ENCODE measurements at places on chromosomes 12 and 14.

- DNase-seq = no peak
Observed at GRCh38 chr12:5806371-5807089, 138.5 kb downstream of the ANO2 start.

- no peak for DNase-seq
Observed at GRCh38 chr12:90455756-90456155, 499.2 kb downstream of the CCER1 start.

DNA sequence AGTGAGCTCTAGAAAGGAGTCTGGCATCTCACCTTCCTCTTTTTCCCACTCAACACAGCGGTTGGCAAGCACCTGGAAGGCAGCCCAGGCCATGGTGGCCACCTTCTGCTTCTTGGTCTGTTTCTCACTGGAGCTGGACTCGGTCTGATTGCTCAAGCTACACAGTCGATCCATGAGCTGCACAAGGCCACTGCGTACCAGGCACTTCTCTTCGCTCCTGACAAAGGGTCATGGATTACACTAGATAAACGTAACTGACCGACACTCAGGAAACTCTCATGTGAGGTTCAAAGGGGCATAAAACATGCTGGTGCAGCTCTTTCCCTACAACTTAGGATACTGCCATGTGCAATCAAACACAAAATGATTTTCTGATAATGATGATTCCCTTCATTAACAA is 113.7 kb downstream of the TRAFD1 start:
- no peak for DNase-seq

DNA sequence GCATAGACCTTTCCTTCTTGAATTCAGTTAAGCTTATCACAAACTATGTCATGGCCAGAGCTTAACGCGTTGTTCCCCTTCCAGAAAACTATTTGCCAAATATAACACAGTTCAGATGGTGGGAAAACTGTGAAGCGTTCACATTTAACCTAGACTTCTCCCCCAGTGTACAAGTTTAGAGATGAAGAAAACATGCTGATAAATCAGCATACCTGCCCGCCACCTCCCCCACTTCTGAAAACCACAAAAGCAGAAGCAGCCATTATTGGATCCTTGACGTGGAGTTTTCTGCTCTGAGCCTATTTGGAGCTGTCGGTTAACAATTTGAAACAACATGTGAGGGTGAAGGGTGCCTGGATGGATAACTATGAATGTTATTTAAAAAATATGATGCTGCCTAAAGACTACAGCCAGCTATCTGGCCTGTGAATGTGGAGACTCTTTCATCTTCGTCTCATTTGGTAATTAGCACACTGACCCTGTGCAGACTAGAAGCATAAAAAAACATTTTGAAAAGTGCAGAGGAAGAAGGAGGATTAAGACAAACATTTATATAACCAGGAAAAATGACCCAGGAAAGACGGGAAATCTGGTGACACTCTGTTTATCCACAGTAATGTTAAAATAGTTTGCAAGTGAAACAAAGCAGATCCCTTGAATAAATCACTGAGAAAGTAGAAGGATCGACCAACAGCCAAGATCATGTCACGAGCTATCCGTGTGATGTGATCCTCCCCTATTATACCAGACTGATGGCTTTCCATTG is 408.2 kb downstream of the AEBP2 start:
- DNase-seq = no peak

- DNase-seq = no peak
Observed at GRCh38 chr12:91506452-91506851, 323.8 kb upstream of the DCN start.

DNA sequence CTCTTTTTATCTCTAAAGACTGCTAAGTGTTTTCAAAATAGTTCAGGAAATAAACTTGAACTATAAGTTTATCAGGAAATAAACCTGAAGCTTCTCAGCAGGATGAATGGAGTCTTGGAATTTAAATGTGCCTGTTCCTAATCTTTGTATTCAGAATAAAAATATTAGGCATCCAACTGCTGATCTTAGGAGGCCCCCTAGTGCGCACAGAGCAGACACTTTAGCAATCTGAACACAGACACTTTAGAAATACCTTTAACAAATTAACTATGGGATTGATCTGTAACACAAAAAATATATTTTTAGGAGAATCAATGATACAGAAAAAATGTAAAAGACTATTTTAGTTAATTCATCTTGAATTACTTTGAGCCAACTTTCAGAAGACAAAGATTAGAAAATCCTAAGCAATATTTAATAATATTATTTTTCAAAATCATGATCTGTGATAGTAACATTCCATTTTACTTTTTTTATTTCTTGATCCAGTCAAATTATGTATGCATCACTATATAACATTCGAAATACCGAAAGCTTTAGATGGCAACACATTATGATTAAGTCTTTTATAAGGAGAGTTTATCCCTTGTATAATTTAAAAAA is 80.9 kb downstream of the SLC41A2 start:
- peak; percentile 9 for DNase-seq

GRCh38 chr12:76471579-76471978 is 88.0 kb downstream of the OSBPL8 start:
- no peak for DNase-seq

DNA sequence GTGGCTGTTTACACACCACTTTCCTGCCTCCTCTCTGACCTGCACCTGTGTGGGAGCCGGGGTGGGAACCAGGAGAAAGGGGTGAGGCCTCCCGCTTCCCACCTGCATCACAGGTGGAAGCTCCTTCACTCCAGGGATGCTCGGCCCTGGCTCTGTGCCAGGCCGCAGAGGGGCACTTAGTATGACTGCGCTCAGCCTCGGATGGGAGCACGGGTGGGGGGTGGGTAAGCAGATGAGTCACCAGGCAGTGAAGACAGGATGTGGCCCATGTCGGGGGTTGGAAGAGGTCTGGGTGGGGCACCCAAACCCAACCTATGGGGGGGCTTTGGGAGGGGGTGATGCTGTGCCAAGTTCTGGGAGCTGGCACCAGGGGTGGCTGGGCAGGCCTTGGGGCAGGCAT is 7.4 kb upstream of the CYP46A1 start:
- no peak for DNase-seq

DNA sequence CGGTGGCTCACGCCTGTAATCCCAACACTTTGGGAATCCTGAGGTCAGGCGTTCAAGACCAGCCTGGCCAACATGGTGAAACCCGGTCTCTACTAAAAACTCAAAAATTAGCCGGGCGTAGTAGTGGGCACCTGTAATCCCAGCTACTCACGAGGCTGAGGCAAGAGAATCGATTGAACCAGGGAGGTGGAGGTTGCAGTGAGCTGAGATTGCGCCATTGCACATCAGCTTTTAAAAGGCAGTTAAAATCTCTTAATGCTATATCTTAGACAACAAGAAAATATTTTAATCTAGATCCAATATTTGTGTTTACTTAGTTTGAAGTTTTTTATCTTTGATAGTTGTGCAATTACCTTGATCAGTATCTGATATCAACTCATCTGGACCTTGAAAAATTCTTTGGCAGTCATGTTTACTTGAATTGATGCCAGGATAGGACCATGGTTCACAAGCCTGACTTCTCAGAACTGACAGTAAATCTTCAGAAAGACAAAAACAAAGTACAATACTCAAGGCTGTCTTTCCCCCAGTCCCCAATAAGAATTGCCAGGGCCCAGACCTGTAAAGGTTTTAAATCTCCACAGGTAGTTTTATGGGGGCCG is 135.0 kb upstream of the AEBP2 start:
- no peak for DNase-seq

DNA sequence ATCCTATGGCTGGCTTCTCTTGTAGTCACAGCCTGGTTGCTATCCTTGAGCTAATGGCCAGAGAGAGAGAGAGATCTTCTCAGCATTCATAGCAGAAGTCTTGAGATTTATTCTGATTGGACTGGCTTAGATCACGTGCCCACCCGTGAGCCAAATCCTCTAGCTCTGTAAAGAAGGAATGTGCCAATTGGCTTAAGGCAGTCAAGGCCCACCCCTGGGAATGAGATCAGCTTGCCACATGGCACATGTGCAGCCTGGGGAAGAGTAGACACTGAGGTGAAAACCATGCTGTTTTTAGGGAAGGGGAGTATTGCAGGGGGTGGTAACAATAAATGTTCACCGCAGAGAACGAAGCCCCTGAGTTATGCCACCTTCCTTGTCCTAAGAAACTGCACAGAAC is 36.3 kb downstream of the PLEKHG7 start:
- no peak for DNase-seq

DNA sequence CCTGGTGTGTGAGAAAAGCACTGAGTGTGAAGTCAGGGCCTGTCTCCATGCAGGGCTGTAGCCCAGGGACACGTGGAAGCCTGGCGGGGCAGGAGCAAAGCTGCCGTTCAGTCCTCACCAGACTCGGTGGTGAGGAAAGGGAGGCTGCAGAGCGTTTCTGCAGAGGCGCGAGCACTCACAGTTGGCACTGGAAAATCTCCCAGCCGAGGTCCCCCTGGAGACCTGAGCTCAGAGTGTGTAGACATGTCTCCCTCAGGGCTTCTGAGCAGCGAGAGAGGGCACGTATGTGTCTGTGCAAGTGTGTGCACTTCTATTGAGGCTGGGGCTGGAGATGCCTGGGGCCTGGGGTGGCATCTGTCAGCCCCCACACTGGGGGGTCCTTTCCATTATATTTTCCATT is 11.0 kb upstream of the HHIPL1 start:
- no peak for DNase-seq

DNA sequence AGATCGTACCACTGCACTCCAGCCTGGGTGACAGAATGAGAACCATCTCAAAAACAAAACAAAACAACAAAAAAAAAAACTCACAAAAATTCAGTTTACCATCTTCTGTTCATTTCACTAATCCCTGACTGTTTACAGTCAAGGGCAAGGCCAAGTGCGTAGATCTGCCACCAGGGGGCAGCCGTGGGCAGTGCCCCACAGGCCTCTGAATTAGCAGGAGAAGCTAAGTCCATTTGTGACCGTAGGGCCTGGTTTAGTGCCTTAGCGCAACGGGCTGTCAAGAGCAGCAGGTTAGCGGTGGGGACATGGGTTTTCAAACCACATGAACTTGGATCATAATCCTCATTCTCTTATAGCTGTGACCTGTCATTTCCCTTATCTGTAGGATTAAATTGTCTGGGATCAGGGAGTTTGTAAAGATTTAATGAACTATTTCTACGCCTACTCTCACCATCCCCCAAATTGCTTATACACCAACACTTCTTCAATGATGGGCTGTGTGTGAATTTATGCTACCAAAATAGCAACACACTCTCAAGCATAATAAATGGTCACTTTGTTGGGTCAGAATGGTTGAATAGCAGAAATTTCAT is 49.0 kb downstream of the KCTD10 start:
- DNase-seq = peak; percentile 83

DNA sequence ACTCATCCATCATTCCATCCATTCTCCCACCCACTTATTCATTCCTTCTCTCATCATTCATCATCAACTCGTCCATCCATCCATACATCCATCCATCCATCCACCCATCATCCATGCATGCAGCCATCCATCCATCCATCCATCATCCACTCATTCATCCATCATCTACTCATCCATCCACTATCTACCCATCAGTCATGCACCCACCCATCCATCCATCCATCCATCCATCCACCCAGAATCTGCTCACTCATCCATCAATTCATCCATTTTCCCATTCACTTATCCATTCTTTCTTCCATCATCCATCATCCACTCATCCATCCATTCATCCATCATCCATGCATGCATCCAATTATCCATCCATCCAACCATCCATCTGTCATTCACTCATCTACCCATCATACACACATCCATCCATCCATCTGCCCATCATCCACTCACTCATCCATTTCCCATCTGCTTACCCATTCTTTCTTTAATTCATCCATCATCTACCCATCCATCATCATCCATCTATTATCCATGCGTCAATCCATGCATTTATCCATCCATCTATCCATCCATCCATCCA is 107.1 kb upstream of the WSCD2 start:
- no peak for DNase-seq

DNA sequence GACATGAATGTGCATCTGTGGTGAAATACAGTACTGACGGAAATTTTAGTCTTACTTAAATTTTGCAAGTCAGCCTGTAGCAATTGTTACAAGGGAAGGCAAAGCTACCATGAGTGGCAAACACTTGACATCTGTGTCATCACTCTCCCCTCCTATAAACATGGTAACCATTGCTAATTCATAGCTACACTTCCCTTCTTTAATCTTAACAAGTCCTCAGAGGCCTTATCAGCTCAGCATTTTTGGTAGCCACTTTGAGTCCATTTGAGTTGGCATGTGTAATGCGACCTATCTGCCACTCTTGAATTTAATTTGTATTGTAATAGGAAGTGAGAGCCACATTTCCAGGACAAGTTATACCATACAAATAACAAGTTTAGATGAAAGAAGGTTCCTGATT is 218.1 kb downstream of the RMST start:
- no peak for DNase-seq

- no peak for DNase-seq
Observed at GRCh38 chr14:63991833-63992232, 139.0 kb downstream of the SYNE2 start.

DNA sequence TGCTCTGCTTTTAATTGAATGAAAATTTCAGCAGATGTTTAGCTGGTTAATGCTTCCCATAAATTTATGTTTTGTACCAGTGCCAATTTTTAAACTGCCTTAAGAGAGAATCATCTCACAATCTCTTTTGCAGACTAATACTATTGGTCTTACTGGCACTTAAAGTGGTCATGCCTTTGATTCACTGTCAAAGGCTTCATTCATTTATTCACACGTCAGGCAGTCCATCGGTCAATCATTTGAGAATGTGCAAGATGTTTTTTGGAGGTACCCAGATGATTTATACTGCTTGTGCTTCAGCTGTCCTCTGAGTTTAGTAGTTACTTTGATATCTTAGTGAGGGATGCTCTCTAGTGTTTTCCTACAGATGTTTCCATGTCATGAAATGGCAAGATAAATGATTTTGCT is 83.4 kb downstream of the NAV3 start:
- no peak for DNase-seq
